ENCODE measurements at places on chromosomes 1 and 21.

GRCh38 chr21:31629972-31630711 lies 29.4 kb upstream of the SOD1 start:
- DNase-seq: no peak

- DNase-seq: no peak
Observed at GRCh38 chr21:15139898-15140297, 75.1 kb upstream of the NRIP1 start.

GRCh38 chr1:168535536-168535935 lies 8.3 kb downstream of the XCL2 start:
- DNase-seq: no peak

DNA sequence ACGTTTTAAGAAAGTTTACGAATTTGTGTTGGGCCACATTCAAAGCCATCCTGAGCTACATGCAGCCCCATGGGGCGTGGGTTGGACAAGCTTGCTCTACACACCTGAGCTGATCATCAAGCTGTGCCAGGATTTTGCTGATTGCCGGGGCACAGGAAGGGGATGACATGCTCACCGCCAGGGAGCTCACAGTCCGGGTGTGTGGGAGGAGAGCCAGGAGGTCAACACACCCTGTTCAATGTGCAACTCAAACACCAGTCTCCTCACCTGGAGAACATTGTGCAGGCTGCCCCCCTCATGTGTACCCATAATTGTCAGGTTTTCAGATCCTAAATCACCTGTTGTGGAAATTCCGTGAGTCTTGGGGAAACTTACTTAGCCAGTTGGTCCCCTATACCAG lies 969 bp downstream of the CYP4A11 start:
- DNase-seq: no peak

DNA sequence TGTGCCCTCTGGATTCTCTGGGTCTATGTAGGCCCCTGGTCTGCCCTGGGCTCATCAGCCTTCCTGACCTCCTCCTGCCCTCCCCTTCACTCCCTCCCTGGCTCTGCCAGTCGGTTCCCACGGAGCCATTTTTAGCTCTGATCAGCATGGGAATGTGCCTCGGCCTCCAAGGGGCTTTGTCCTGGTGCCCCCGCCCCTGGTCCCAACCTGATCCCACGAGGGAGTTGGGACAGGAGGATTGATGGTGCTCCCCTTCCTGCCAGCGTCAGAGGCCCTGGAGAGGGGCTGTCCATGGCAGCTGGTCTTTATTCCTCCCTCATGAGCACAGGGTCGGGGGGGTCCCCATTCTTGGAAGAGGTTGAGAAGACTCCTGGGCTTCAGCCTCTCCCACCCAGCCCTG lies 24.9 kb downstream of the ETNK2 start:
- no peak for DNase-seq

- DNase-seq: no peak
Observed at GRCh38 chr1:184225283-184226099, 161.3 kb upstream of the C1orf21 start.

DNA sequence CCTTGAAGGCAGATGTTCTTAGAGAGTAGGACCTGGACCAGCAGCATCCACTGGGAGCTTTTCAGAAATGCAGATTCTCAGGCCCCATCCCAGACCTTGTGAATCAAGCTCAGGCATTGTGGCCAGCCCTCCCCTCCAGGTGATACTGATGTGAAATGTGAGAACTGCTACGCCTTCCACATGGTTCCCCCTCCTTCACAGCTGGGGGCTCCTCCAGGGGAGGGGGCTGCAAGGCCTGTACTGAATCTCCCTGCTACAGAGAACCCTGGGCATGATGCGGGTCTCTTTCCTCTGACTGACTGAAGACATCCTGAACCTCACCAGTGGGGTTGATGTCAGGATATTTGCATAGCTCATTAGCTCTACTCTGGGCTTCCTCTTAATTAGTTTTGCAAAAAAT lies 141.8 kb upstream of the CSF3R start:
- DNase-seq: no peak

DNA sequence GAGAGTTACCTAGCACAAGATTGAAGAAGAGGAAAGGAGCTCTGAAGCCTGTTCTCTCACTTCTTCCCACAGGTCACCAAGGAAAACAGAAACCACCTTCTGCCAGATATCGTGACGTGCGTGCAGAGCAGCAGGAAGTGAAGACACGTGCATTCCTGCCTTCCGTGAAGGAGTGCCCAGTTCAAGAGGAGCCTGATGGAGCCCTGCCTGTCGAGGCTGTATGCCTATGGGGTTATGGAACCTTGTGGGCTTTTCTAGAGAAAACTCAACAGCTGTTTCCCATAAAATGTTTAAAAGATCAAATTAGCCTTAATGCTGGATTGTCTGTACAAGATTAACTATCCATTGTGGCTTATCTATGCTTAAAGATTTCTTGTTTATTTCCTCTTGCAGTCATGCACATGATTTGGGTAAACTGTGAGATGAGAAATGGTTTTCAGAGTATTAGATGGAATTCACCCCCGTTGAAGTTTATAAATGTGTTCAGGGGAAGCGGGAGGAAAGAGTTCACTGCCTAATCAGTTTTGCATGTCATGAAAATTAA lies 27.8 kb downstream of the NTPCR start:
- DNase-seq: no peak

- DNase-seq: no peak
Observed at GRCh38 chr1:232435729-232436128, 194.2 kb downstream of the SIPA1L2 start.

Data from NCI-H1930 (cell line).